Large intestine (tissue), 12 donors: ENCODE measurements at places on chromosomes 13 and 19. TPM values are rescaled to one million over a fixed set of nuclear protein-coding genes. Genes with fewer than 3 reads are reported as not detected.

SGCG gene
- 0.79 TPM for polyA plus RNA-seq

GRCh38 chr13:110264685-110265275 is 42.2 kb downstream of the COL4A1 start:
- H3K27me3 ChIP-seq, result no peaks in the 10 kb centered on the region
- no peak overlapping the region for H3K27ac ChIP-seq
- H3K36me3 ChIP-seq, result no peaks in the 10 kb centered on the region
- H3K4me1 ChIP-seq, result peaks cover 24% of the 10 kb centered on the region
- H3K4me3 ChIP-seq, result no peak overlapping the region
- no peak for DNase-seq

POMP gene
- 86.7 TPM for polyA plus RNA-seq

DNA sequence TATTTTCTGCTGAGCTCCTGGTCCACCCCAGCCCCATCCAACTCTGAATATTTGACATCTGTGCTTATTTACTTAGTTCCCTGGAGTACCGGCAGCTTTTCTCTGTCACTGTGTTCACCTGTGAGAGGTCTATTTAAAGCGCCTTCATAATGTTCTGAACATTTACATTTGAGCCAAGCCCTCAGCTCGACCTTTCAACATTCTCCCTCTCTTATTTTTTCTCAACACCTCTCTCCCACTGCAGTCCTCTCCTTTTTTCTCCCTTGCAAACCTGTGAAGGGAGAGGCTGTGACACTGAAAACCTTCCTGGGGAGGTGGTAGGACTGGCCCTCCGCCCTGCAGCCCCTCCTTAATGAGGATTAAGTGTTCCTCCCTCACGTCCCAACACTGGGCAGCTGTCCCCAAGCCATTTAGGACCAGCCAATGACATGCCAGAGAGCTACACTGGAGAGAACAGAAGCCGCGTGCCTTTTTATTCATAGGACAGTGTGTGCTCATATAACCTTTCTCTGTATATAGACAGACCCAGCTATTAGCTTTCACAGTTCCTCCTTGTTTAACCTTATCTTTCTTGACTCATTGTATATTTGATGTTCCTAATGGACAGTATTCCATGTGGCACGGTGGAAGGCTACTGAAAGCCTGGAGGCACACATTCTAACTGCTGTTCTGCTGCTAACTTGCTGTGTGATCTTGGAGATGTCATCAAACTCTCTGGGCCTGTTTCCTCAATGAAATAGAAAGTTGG is 134.8 kb downstream of the NUFIP1 start:
- H3K27me3 ChIP-seq, result no peaks in the 10 kb centered on the region
- DNase-seq, result peak; percentile 65
- peaks cover 17% of the 10 kb centered on the region for H3K4me1 ChIP-seq
- no peak overlapping the region for H3K4me3 ChIP-seq

- no peak overlapping the region for H3K4me3 ChIP-seq
- H3K27me3 ChIP-seq, result no peaks in the 10 kb centered on the region
- H3K4me1 ChIP-seq, result no peaks in the 10 kb centered on the region
- H3K27ac ChIP-seq, result no peak overlapping the region
- no peak for DNase-seq
- H3K36me3 ChIP-seq, result no peaks in the 10 kb centered on the region
Observed at GRCh38 chr13:85427416-85427815, 371.8 kb downstream of the SLITRK6 start.

DNA sequence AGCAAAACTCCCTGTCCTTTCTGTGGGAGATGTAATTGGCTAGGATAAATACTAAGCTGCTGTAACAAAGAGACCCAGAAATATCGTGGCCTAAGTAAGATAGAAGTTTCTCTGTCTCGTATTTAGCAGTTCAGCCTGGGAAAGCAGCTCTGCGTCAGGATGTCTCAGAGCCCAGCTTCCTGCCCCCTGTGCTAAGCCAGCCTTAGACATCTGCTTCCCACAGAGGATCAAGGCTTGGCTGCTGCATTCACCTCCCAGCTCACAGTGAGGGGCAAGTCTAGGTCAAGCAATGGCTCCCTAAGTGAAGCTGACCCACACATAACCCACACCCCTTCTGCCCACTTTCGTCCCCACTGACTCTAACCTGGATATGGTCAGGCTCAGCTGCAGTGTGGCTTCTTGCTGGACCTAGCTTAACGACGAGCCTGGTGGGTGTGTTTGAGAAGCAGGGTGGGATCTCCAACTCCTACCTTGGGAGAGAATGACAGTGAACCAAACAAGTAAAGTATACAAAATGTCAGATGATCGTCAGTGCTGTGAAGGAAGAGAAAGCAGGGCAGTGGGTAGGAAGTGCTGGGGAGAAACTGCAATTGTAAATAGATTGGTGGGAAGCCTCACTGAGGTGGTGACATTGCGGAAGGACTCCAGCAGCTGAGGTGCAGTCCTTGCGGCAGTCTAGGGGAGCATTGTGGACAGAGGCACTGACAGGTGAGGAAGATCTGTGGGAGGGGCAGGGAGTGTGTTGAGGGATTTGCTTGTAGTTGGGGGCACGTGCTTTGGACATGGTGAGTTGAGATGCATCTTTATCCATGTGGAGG is 82.9 kb downstream of the TNFRSF19 start:
- H3K36me3 ChIP-seq, result no peaks in the 10 kb centered on the region
- H3K4me1 ChIP-seq, result no peaks in the 10 kb centered on the region
- no peak overlapping the region for H3K4me3 ChIP-seq
- H3K27ac ChIP-seq, result no peak overlapping the region
- H3K27me3 ChIP-seq, result no peaks in the 10 kb centered on the region

DNA sequence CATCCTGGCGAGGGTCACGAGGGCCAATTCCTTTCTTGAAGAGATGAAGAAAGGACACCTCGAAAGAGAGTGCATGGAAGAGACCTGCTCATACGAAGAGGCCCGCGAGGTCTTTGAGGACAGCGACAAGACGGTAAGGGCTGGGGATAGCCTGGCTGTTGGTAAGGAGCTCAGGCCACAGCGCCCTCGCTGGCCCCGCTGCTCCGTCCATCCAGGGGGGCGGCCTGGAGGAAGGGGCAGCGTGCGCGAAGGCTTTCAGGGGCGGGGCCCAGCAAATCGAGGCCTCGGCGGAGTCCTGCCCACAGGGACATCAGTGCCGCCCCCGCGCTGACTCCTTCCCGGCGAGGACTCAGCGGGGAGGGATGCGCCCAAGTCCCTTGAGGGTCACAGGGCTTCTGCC is 6.9 kb downstream of the F10 start:
- no peak overlapping the region for H3K27ac ChIP-seq
- peaks cover 13% of the 10 kb centered on the region for H3K36me3 ChIP-seq
- no peak for DNase-seq
- no peak overlapping the region for H3K4me3 ChIP-seq
- H3K4me1 ChIP-seq, result no peaks in the 10 kb centered on the region

ZNF700 gene
- polyA plus RNA-seq, result 22.7 TPM

ANGPTL8 gene
- 0.55 TPM for polyA plus RNA-seq

GRCh38 chr19:2048959-2049740 is 1.9 kb downstream of the MKNK2 start:
- peak overlapping the region; percentile 97 for H3K27ac ChIP-seq
- no peaks in the 10 kb centered on the region for H3K27me3 ChIP-seq
- DNase-seq, result no peak
- H3K36me3 ChIP-seq, result peaks cover 51% of the 10 kb centered on the region
- peak overlapping the region; percentile 99 for H3K4me3 ChIP-seq

GRCh38 chr13:112990783-112991182 is 21.8 kb downstream of the MCF2L start:
- H3K4me1 ChIP-seq, result peaks cover 28% of the 10 kb centered on the region
- no peaks in the 10 kb centered on the region for H3K36me3 ChIP-seq
- H3K27me3 ChIP-seq, result no peaks in the 10 kb centered on the region
- H3K27ac ChIP-seq, result peak overlapping the region; percentile 71

FBXO17 gene
- 88.6 TPM for polyA plus RNA-seq

DNA sequence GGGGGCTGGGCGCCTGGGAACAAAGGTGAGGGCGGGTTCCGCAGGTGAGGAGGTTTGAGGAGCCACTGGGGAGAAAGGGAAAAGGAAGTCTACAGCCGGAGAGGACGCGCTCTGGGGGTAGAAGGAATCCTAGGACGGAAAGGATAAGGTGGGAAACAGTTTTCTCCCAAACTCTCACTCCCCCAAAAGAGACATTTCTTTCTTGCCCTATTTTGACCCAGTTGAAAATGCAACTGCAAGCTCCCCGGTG is 651 bp upstream of the POLR1D start:
- no peaks in the 10 kb centered on the region for H3K27me3 ChIP-seq
- peaks cover 9% of the 10 kb centered on the region for H3K36me3 ChIP-seq
- H3K4me1 ChIP-seq, result peaks cover 26% of the 10 kb centered on the region
- H3K4me3 ChIP-seq, result peak overlapping the region; percentile 92
- peak overlapping the region; percentile 100 for H3K27ac ChIP-seq
- DNase-seq, result no peak

- no peaks in the 10 kb centered on the region for H3K4me1 ChIP-seq
- H3K27ac ChIP-seq, result peak overlapping the region; percentile 60
- H3K4me3 ChIP-seq, result no peak overlapping the region
- H3K27me3 ChIP-seq, result no peaks in the 10 kb centered on the region
- DNase-seq, result no peak
Observed at GRCh38 chr19:567296-567900, 5.0 kb upstream of the BSG start.

- peak overlapping the region; percentile 100 for H3K4me3 ChIP-seq
- no peaks in the 10 kb centered on the region for H3K27me3 ChIP-seq
- peak overlapping the region; percentile 73 for H3K27ac ChIP-seq
- DNase-seq, result no peak
Observed at GRCh38 chr19:10252707-10253106, 693 bp downstream of the MRPL4 start.

PLK5 gene
- polyA plus RNA-seq, result 0.09 TPM

ELOF1 gene
- polyA plus RNA-seq, result 44.7 TPM

LIM2 gene
- not detected for polyA plus RNA-seq

GRCh38 chr13:73230716-73231115 is 171.9 kb downstream of the KLF5 start:
- DNase-seq, result peak; percentile 22
- peaks cover 10% of the 10 kb centered on the region for H3K4me1 ChIP-seq
- no peak overlapping the region for H3K27ac ChIP-seq
- no peak overlapping the region for H3K4me3 ChIP-seq

DNA sequence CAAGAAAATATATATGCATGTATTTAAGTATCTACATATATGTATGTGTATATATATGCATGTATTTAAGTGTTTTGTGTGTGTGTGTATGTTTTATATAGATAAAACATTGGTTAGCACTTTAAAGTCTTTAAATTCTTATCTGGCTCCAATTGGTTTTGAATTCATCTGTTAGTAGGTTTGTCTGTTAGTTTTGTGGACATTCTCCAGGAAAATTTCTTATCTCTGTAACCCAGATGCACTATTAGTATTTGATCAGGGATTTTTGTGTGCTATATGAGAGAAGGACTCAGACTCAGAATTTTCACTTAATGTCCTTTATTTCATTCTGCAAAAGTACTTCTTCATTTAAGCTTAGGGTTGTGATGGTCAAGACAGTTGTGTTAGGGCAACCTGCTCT is 103.1 kb downstream of the ITGBL1 start:
- no peak for DNase-seq
- no peaks in the 10 kb centered on the region for H3K36me3 ChIP-seq
- no peaks in the 10 kb centered on the region for H3K4me1 ChIP-seq
- no peak overlapping the region for H3K27ac ChIP-seq
- no peaks in the 10 kb centered on the region for H3K27me3 ChIP-seq

DNA sequence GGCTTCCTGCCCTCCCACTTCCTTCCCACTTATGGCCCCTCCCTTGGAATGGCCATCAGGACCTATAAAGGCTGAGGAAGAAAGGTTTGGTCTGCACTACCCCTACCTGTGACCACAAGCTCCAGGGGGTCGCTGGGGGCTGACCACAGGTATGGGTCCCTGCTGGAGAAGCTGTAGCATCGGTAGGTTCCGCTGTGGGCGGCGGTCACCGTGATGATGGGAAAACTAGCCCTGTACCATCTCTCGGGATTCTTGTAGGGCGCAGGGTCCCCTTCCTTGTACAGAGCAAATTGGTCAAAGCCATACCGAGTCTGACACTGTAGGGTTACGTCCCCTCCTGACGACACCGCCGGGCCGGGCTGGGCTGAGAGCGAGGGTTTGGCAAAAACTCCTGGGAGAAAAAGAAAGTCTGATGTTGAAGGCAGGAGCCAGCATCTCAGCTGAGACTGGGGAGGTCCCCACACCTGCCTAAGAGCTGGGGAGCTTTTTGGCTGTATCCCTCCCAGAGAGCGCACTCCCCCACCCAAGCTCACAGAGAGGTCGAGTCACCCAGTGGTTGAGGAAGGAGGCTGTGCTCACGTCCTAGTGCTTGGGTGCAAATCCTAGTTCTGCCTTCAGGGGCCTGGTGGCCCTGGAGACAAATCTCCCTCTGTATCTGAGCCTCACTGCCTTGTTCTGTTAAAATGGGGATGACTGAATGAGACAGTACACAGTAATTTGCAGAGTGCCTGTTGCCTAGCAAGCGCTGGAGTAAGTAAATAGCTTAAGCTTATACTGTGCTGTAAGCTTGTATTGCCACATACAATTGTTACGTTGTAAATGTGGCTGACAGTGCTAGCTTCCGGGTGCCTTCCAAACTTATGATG is 10.4 kb downstream of the GP6 start:
- no peak for DNase-seq
- no peak overlapping the region for H3K4me3 ChIP-seq
- H3K4me1 ChIP-seq, result no peaks in the 10 kb centered on the region
- H3K27ac ChIP-seq, result no peak overlapping the region

DNA sequence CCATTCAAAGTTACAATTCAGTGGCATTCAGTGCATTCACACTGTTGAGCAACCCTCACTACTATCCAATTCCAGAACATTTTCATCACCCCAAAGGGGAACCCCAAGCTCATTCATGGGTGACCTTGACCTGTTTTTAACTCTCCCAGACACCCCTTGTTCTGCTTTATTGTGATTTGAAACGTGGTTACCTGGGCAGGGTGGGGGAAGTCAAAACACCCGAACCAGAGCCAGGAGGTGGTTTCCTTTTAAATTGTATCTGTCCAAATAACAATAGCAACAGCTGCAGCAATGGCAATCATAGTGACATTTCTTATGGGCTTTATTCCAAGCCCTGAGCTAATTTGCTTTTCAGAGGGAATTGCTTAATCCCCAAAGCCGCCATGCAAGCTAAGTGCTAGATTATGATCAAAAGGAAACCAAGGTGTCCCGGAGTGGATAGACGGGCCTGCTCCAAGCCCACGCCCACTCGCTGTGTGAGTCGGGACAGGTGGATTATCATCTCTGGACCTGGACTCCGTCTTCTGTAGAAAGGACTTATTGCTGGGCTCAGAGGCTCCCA is 6.1 kb downstream of the PTGIR start:
- H3K4me3 ChIP-seq, result no peak overlapping the region
- H3K36me3 ChIP-seq, result no peaks in the 10 kb centered on the region
- H3K27ac ChIP-seq, result no peak overlapping the region
- DNase-seq, result no peak
- peaks cover 16% of the 10 kb centered on the region for H3K4me1 ChIP-seq

GRCh38 chr13:106063591-106064313 is 471.7 kb downstream of the EFNB2 start:
- H3K4me1 ChIP-seq, result peaks cover 3% of the 10 kb centered on the region
- H3K36me3 ChIP-seq, result no peaks in the 10 kb centered on the region
- H3K27me3 ChIP-seq, result no peaks in the 10 kb centered on the region
- no peak overlapping the region for H3K4me3 ChIP-seq
- H3K27ac ChIP-seq, result no peak overlapping the region
